ENCODE measurements at places on chromosomes 4 and X.
A peak's percentile ranks its signal among the peaks of the same experiment; 100 is the strongest.

- DNase-seq = no peak
Measured at GRCh38 chrX:57822818-57823217, 87.4 kb downstream of the ZXDA start.

DNA sequence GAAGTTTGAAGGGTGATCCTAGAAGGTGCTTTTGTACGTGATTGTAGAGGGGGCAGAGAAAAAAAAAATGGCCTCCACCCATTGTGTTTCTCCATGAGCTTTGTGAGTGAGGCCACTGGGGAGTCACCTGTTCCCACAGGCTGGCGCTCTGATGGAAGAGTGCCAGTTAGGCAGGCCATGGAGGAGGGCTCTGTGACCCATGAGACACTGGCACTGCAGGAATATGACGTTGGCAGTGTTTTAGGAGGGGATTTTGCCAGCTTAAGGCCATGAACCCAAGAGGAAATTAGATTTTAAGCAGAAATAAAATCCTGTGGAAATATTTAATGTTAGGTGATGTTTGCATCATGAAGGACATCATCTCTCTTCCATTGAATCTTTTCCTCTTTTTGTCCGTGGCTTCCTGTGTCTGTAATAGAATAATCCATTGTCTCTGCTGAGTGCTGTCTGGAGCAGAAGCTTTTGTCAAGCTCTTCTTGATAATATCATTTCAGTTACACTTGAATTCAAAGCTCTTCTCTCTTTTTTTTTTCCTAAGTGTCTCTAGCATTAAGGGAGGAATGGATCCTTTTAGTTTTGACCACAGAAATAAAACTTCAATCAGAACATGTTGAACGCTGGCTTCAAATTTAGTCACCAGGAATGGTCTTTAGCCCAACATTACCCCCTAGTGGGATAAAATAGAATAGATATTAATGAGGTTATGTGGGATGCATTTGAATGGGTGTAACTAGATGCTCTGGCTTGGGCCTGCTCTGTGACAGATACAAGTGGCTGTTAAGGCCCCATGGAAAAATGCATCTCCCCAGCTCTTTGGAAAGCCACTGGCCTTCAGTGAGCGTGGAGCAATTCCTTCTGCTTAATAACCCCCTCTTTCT is 41.0 kb upstream of the UCP1 start:
- peak; percentile 86 for DNase-seq

DNA sequence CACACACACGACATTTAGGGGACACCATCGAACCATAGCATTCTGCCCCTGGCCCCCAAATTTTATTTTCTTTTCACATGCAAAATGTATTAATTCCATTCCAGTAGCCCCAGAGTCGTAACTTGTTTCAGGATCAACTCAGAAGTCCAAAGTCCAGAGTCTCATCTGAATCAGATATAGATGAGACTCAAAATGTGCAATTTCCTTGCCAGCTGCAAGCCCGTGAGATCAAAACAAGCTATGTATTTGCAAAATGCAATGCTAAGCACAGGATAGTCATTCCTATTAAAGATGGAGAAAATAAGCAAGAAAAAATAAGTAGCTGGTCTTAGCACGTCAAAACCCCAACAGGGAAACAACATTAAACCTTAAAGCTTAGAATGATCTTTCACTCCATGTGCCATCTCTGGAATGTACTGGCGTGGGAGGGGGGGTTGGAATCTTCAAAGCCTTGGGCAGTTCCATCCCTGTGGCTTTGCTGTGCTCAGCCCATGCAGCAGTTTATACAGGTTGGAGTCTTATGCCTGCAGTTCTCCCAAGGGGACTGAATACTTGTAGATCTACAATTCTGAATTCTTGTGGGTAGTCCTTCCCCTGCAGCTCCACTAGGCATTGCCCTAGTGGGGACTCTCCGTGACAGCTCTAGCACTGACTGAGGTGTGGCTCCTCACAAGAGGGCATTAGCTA is 47.7 kb upstream of the SYTL5 start:
- DNase-seq = no peak

DNA sequence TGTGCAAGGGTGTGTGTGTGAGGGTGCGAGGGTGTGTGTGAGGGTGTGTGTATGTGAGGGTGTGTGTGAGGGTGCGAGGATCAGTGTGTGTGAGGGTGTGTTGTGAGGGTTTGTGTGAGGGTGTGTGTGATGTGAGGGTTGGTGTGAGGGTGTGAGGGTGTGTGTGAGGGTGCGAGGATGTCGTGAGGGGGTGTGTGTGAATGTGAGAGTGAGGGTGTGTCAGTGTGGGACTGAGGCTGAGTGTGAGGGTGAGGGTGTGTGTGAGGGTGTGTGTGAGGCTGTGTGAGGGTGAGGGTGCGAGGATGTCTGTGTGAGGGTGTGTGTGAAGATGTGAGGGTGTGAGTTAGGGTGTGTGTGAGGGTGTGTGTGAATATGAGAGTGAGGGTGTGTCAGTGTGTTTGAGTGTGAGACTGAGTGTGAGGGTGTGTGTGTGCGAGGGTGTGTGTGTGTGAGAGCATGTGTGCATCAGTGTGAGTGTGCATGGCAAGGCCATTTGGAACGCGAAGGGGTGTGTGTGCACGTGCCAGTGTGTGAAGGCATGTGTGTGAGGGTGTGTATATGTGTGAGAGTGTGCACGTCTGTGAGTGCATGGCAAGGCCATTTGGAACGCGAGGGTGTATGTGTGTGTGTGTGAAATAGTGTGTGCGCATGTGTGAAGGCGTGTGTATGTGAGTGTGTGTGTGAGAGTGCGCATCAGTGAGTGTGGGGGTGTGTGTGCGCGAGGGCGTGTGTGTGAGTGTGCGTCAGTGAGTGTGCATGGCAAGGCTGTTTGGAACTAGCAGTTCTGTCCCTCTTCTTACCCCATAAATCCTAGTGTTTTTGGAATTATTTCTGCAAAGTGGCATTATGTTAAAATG is 69.8 kb downstream of the RGS12 start:
- DNase-seq = no peak

GRCh38 chr4:136484996-136485395 is 1047.3 kb downstream of the PCDH18 start:
- DNase-seq = no peak

- no peak for DNase-seq
Measured at GRCh38 chr4:165006456-165006855, 25.3 kb upstream of the TRIM60 start.

DNA sequence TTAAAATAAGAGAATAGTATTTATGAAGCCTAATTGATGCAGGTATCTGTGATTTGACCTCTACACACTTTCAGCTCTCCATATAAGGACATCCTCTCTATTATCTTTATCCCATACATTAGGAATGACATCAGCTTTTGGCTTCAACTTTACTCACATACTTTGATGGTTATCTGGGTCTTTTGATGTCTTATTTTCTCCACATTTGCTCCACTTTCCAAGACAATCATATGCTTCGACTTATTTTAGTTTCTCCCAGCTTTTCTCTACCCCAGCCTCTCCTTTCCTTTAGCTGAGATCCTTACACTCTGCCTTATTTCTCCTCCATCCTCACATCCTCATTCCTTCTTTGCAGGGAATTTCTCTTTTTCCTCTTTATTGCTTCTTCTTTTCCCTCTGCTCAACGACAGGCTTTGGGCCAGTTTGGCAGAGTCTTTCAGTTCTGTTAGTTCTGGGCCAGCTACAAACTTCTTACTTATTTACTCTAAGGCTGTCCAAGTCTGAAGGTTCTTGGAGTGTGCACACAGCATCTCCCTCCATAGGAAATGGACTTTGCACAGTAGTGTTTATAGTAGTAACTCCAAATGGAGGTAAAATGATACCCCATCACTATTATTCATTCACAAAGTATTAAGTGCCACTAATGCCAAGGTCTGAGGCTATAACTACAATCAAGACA is 50.5 kb downstream of the SLC4A4 start:
- no peak for DNase-seq

GRCh38 chr4:186016796-186017195 is 52.2 kb upstream of the TLR3 start:
- no peak for DNase-seq

DNA sequence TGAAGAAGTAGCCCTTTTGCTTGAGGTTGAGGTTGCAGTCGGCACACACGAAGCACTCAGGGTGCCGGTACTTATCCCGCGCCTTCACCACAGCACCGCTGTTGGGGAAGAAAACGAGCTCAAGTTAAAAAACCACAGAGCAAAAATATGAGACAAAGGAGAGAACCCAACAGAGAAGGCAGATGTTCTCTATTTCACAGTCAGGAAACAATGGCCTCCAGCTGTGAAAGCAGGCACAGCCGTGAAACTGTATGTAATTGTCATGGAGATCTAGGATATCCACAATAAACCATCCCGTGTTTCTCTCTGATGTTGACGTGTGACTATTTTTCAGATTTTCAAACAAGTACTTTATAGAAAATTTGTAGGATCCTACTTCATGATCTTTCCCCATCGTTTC is 30.9 kb upstream of the CCDC110 start:
- DNase-seq = no peak

- DNase-seq = no peak
Measured at GRCh38 chr4:82905205-82905604, 4.7 kb downstream of the THAP9 start.

DNA sequence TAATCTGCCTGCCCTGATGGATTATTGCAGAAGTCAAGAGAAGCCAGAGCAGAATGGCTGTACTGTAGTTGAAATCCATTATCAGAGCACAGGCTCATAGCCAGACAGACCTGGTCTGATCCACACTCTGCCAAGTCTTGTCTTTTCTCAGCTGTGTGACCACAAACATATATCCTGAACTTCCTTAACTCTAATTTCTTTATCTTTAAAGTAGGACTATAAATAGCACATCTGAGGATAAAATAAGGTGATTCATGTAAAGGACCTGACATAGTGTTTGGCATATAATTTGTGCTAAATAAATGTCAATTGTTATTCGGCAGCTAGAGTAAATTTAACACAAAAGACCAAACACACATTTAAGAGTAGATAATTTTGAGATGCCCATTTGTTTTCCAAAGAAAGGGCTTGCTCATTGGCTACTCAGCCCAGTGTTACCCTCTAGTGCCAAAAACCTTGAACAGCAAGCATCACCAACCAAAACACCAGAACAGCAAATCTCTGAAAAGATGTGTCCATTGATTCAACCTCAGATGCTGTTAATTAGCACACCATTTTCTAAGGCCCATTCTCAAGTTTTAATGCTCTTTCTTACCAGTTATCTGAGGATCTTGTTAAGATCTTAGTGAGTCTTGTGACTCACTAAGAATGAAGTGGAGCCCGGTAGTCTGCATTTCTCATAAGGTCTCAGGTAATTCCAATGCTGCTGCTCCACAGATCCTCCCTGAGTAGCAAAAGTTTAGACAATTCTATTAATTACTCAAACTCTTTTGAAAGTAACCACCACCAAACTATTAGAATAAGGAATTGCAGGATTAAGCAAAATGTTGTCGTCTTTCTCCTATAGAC is 108.8 kb downstream of the HHIP start:
- DNase-seq = no peak

GRCh38 chrX:48971249-48972219 is at the start of gene KCND1:
KCND1 (minus strand) TSS chrX:48971844; CDS start chrX:48970271, 1,573 bp downstream.
- DNase-seq = peak; percentile 47

- no peak for DNase-seq
Measured at GRCh38 chrX:43446752-43447151, 209.3 kb upstream of the MAOA start.

DNA sequence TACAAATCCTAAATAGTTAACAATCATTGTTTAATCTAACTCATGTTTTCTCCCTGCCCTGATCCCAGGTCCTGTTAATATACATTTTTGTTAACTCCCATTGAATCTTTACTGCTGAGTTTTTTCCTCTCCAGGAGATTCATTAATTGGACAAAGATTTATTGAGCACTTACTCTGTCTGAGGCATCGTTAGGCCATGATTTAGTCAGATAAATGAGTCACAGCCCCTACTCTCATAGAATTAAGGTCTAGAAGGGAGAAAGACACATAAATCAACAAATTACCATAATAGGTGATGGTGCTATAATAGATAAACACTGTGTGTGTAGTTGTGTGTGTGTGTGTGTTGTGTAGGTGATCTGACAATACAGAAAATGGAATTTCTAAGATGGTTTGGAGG is 112.5 kb downstream of the MAPK10 start:
- no peak for DNase-seq

- no peak for DNase-seq
Measured at GRCh38 chr4:85669204-85669603, 194.3 kb downstream of the ARHGAP24 start.

- DNase-seq = no peak
Measured at GRCh38 chr4:86522349-86522748, 71.8 kb upstream of the PTPN13 start.

- no peak for DNase-seq
Measured at GRCh38 chrX:24870143-24870542, 145.6 kb downstream of the ARX start.

- peak; percentile 39 for DNase-seq
Measured at GRCh38 chrX:116239944-116240840, 69.6 kb downstream of the AGTR2 start.

- DNase-seq = no peak
Measured at GRCh38 chr4:169201222-169202144, 69.3 kb downstream of the SH3RF1 start.

DNA sequence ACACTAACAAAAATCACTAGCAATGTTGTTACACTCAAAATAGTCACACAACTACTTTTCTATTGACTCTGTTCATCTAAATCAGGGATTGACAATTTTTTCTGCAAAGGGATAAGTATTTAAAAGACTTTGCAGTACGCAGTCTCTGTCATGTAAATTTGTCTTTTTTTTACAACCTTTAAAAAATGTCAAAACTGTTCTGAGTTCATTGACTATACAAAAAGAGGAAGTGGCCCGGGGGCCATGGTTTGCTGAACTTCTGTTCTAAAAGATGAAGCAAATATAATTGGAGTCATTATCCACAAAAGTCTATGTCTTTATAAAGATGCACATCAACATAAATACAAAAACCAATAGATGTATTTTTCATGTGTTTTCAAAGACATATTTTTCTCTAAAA is 1310.3 kb downstream of the RPA4 start:
- no peak for DNase-seq

- DNase-seq = no peak
Measured at GRCh38 chrX:132636080-132636479, 147.2 kb upstream of the MBNL3 start.

DNA sequence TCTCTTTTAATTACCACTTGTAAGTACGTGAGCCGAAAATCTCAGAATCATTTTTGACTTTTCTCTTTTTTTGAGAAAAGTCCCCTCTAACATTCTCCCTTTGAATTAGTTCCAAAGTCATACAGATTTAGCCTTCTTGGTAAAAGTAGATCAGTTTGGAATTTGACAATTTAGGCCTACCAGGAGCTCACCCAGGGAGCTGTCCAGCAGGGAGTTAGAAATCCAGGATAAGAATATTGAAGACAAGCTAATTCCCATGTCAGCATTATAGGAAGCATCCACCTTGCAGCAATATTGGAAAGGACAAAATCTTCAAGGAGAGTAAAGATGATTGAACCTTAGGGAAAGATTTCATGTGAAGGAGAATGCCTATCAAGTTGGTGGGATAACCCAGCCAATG is 352.2 kb upstream of the CPEB2 start:
- no peak for DNase-seq

DNA sequence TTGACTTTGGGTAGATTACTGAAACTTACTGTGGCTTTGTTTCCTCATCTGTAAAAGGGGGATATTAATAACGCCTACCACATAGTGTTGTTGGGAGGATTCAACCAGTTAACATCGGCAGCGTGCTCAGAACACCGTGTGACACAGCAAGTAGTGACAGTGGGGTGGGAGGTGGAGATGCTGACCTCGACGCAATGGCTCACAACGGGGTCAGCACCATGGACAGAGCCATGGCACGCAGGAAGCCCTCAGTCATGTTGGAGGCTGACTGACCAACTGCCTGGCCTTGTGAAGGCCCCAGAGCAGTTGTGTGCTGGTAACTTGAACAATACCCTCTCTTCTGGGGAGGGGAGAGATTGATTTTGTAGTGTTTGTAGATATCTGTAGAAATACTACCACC is 93.2 kb downstream of the WFS1 start:
- no peak for DNase-seq
